ENCODE measurements at places on chromosomes 4 and X.

DNA sequence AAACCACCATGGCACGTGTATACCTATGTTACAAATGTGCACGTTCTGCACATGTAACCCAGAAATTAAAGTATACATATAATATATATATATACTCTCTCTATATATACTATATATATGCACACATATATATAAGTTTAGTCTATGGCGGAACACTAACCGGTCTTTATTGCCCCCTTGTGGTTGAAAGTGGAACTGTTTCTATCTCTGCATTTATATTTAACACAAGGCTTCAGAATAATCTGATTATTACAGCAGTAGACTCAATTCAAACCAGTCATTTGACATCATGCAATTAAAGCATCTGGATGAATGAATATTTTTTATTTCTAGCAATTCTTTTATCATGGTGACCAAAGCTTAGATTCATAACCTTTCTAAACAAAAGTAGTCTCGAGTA, 14.6 kb downstream of the RAB9B start:
- DNase-seq: no peak

GRCh38 chrX:17654116-17654515, 83.2 kb upstream of the SCML1 start:
- no peak for DNase-seq

DNA sequence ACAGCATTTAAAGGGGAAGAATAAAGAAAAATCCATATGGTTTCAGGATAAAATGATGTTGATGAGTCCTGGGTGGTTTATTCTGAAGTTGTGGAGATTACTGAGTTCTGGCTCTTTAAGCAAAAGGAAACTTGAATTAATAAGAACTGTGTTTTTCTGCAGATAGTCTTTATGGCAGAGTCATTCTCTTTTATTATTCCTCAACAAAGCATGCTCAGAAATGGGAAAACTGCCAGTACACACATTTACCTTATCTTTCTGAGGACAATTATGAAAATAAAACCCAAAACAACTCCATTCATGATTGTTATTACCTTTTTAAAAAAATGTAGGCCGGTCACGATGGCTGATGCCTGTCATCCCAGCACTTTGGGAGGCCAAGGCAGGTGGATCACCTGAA, 58.5 kb downstream of the ADD1 start:
- no peak for DNase-seq

DNA sequence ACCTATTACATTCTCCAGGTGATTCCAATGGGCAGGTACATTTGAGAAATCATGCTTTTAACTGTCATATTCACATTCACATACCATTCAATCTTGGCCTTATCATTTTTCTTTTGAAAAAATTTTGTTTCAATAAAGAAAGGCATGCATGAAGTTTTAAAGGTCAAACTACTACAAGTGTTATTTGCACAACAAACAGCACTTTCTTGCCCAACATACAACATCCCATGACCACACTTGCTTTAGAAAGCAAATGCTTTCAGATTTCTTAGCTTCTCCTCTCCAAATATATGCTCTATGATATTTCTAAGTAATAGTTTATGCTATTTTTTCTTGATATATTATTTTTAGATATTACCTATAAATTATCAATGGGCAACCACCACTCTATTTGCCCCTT, 58.2 kb downstream of the NLGN4X start:
- no peak for DNase-seq

DNA sequence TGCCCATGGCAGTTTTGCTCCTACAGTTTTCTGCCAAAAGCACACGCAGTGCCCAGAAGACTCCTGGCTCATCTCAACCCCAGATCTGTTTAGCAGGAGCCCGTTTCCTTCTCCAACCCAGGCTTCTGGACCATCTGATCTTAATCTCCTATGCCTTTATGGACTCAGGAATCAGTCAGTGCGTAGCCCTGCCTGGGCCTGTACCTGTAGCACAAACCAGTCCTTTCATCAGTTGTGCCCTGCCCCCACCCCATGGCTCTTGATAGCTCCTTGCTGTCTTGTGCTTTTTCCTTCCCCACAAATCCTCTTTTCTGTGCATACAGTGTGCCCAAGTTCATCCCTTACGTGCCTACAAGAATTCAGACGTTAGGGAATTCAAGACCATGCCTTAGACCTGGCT, 1.5 kb downstream of the ZNF718 start:
- DNase-seq: no peak

DNA sequence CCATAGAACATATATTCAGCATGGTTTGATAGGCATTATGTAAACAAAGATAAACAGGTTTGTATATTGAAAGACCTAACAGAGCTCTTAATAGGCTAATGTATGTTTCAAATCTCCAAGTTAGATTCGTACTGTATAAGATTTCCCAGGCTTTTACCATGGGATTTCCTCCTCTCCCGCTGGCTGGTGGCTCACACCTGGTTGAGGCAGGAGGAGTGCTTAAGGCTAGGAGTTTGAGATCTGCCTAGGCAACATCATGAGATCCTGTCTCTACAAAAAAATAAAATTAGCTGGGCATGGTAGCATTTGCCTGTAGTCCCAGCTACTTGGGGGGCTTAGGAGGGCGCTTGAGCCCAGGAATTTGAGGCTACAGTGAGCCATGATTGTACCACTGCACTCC, 5.4 kb downstream of the CPE start:
- DNase-seq: no peak

GRCh38 chr4:8350841-8351461, 81.4 kb downstream of the HTRA3 start:
- DNase-seq: no peak

GRCh38 chrX:151722241-151722846, 6.5 kb downstream of the FATE1 start:
- DNase-seq: peak; percentile 18

DNA sequence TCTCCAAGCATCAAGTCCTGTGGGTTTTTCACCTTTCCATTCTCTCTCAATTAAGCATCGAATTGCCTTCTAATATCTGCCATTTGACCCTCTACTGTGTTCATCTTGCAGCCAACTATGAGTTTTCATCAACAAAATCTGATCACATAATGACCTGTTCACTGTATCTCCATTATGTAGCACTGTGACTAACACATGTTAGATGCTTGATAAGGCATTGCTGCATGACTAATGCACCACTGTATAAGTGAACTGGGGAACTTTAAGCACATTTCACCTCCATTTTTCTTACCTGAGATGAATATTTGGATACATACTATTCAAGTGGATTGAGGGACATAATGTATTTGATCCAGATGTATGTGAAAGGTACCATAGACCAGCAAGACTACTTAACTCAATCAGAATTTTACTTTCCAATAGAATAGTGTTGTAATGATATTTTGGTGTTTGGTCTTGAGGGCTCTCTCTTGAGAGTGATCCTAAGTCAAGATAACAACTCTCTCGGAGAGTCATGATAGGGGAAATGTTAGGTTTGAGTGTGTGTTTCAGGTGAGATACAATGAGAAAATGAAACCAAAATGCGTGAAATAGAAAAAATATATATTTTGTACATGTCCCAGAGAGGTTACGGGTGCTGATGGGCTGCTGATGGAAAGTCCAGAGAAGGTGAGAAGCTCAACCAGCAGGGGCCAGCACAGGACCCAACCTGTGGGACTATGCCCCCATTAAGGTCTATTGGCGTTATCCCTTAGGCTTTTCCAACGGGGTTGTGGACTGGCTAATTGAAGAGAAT, 60.2 kb upstream of the HS3ST1 start:
- no peak for DNase-seq

DNA sequence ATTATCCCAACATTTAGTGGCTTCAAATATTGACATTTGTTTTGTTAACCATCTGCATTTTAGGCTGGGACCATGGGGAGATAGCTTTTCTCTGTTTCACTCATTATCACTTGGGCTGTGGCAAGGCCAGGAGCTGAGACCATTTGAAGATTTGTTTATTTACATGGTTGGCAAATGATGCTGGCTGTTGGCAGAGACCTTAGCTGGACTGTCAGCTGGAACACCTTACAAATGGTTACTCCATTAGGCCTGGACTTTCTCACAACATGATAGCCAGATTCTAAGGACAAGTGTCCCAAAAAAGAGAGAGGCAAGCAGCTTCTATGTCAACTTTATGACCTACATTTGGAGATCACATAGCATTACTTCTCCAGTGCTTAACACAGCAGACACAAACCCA, 130.4 kb downstream of the INPP4B start:
- no peak for DNase-seq

DNA sequence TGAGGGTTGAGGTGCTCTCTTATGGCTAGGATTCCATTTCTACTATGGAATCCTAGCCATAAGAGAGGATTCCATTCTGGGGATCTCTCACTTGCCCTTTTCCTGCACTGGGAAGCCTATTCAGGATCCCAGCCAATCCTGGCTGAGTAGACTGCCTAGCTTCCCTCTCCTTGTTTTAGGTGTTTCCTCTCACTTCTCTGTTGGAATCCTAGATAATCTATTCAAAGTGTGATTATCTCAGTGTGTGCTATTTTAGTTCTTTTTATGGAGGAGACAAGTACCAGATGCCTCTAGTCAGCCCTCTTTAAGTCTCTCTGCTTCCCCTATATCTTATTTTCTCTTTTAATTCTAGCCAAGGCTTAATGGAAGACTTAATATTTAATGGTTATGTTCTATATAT, 34.5 kb upstream of the DDIT4L start:
- DNase-seq: no peak

GRCh38 chr4:147289181-147289580, 191.7 kb upstream of the EDNRA start:
- DNase-seq: no peak

- DNase-seq: no peak
Measured at GRCh38 chr4:152803541-152803940, 23.8 kb downstream of the ARFIP1 start.

DNA sequence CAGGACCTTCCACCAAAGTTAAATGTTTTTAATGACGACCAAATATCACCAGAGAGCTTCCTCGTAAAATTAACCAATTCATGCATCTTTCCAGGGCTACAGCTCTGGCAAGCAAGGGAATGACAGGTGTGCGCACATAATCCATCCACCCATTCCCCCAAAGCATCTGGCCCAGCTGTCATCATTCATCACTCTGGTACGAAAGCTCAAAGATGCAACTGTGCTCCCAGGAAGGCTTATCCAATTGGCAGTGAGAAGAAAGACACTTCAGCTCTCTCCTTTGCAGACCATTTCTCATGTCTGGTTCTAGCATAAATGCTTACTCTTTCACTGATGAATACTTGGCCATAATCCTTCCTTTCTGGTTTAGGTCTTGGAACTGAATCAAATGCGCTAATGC, 139.2 kb downstream of the NSUN7 start:
- no peak for DNase-seq

- no peak for DNase-seq
Measured at GRCh38 chr4:7383266-7383665, 51.5 kb downstream of the PSAPL1 start.

DNA sequence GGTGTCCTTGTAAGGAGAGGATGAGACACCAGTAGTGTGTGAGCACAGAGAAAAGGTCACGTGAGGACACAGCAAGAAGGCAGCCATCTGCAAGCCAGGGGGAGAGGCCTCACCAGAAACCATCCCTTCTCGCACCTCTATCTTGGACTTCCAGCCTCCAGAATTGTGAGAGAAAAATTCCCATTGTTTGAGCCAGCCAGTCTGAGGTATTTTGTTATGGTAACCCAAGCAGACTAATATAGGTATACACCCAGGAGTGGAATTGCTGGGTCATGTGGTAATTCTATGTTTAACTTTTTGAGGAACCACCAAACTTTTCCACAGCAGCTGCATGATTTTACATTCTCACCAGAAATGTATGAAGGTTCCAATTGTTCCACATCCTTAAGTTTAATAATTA, 25.6 kb downstream of the ZDHHC9 start:
- DNase-seq: no peak

DNA sequence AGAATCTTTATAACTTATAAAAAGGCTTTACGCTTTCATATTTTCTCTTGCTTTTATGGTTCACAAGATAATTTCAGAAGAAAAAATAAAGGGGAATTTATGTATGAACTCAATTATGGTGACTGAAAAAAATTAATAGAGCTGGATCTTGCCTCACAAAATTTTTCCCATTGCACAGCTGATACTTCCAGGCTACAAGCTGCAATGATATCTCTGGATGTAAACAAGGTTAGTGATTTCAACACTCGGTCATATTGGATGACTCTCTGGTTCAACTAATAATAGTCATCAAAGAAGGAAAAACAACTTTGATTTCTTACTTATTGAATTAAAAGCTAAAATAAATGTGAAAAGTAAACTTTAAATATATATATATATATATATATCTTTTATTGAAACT, 868.0 kb downstream of the FAT4 start:
- no peak for DNase-seq

DNA sequence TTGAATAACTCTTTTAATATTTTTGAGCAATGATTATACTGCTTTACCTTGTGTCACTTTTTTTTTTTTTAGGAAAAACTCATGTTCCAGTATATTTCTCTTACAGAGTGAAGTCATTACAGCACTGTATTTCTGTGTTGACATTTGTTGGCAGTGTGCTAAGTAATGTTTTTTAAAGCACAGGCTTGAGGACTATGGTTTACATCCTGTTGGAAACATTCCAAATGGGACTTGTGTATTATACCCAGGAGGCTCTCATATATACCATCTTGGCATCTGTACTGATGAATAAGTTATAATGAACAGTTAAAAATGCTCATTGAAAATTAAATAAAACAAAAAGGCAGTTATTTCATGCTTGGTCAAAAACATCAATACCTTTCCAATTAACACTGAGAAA, 33.8 kb downstream of the CEP44 start:
- no peak for DNase-seq

- DNase-seq: no peak
Measured at GRCh38 chr4:133046156-133046555, 102.9 kb upstream of the PCDH10 start.

DNA sequence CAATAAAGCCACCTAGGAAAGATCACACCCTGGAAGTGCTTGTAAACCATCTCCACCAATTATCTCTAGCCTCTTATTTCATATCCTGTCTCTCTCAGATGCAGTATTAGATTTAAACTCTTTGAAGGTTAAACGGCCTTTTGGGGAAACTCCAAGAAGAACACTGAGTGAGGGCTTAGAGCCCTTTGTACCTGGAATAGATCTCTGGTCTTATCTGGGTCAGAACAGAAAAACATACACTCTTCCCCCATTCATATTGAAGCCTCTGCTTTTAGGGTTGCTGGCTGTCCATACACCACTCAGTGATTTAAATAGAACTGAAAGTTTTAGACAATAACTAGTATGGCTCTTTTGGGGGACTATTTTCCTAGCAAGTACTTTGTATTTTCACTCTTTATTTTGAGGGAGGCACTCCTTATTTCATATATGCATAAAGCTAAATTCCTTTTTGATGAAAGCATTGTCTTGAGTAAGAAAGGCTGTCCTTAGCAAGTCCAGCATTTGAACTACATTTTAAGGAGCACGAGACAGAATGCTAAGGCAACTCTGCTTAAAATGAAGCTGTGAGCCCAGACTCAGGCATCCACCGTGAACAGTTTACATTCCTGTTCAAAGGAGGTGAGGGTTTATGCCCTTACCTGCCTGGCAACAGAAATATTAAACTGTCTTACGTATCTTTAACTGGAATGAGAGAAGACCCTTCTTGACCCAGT, 17.4 kb downstream of the YY2 start:
- DNase-seq: no peak

GRCh38 chr4:182549356-182549755, 306.2 kb downstream of the TENM3 start:
- DNase-seq: no peak

- DNase-seq: no peak
Measured at GRCh38 chr4:87882321-87882720, 49.6 kb downstream of the MEPE start.

GRCh38 chrX:70439016-70439415, 5.6 kb upstream of the DLG3 start:
- DNase-seq: no peak

GRCh38 chrX:50067435-50068284, 133.1 kb downstream of the AKAP4 start:
- DNase-seq: no peak

All from GM06990 (cell line).